ENCODE measurements at places on chromosomes 6 and 20. TPM values are rescaled to one million over a fixed set of nuclear protein-coding genes. Genes with fewer than 3 reads are reported as not detected.
A peak's percentile ranks its signal among the peaks of the same experiment; 100 is the strongest.

CST4 gene
- total RNA-seq, result 0.98 TPM

GRCh38 chr6:48775157-48775556, 664.2 kb upstream of the PTCHD4 start:
- peak; percentile 53 for DNase-seq

RPP40 gene
- total RNA-seq, result 29.3 TPM

DNA sequence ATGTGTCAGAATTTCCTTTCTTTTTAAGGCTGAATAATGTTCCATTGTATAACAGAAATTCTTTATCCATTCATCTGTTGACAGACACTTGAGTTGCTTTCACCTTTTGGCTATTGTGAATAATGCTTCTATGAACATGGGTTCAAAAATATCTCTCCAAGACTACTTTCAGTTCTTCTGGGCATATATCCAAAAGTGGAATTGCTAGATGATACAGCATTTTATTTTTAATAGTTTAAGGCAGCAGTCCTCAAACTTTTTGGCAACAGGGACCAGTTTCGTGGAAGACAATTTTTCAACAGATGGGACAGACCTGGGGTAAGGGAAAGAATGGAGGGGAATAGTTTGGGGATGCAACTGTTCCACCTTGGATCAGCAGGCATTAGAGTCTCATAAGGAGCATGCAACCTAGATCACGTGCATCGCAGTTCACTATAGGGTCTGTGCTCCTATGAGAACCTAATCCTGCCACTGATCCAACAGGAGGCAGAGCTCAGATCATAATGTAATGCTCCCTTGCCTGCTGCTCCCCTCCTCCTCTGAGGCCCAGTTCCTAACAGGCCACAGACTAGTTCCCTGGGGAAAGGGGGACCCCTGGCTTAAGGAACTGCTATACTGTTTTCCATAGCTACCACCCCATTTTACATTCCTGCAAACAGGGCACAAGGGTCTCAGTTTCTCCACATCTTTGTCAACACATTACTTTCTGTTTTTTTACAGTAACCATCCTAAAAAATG, 239.9 kb upstream of the RNF217 start:
- DNase-seq, result no peak

RFX6 gene
- total RNA-seq, result 0.17 TPM

HTR1E gene
- not detected for total RNA-seq

GRCh38 chr20:50408526-50409364, 101.4 kb upstream of the PTPN1 start:
- DNase-seq, result no peak

Measured in PC-3 (cell line).